ENCODE measurements at places on chromosomes 5 and 9.

DNA sequence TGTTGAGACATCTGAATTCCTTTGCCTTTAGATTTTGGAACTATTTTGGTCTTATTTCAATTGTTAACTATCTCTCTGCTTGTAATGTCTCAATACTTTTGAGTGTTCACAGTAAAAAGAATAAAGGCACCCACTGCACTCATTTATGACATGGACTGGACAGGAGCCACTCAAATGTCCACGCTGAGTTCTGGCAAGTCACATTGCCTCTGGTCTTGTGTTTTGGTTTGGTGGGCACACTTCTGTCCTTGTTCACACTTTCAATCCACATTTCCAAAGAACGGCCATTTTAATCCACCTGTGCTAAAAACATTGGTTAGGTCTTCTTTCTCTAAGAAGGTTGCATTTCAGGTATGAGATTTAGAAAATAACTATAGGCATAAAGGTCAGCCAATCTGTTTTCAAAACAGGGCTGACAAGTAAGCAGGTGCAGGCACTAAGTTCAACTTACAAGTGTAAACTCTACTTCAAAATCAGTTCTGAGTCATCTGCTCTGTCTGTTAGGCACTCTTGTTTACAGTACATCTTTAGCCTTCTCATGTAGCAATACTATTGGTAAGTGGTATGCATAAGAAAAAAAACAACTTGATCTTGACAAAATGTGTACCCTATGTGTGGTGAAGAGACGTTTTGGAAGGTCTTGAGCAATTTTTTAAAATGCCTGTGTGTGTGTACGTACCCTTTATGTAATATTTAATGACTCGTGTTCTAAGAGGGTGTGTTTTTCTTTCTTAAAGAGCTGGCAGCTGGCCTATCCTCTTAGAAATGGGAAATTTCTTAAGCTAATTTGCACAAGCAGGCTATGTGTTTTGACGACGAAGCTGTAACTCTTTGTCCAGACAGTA lies 31.5 kb upstream of the ZFAND5 start:
- no peak for DNase-seq

DNA sequence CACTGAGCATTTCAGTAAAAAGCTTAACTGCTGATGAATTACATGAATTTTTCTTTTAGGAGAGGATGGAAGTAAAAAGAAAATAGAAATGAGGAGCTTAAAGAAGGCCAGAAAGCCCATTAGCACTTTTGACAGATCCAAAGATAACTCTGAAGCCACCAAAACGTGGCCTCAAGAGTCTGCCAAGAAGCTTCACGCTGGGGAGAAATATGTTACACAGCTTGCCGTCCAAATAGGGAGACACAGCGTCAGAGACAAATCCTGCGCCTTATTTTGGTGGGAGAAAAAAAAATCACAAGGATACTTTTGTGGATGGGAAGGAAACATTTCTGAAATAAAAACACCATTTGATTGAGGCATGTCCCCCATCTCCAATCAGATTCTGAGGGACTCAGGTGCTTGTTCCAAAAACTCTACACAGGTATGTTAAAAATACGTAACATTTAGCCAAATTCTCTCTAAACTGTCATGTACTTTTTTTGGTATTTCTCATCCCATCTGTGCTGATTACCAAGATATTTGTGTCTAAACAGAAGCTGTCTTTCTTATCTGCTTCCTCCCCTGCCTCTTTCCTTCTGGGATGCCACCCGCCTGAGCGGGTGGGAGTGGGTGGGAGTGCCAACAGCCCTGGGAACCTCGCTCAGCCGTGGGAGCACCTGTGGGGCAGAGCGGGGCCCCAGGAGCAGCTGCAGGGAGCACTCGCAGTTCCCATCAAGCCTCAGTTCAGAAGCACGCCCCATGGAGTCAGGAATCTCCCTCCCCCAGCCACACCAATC lies 275.5 kb downstream of the DENND1A start:
- no peak for DNase-seq

DNA sequence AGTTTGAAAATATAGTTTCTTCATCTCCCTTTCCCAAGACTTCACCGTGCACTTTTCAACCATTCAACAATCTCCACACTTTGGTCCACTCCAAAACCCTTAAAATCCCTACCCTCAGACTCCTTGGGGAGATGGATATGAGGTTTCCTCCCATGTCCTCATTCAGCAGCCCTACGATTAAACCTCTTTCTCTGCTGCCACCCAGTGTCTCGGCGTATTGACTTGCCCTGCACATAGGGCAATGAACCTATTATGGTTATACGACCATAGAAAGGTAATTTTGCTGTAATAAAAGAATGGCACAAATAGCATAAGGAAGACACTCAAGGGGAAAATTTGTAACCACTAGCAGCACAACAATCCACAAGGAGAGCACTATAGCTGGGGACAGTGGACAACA lies 803.5 kb downstream of the TLE1 start:
- peak; percentile 24 for DNase-seq

DNA sequence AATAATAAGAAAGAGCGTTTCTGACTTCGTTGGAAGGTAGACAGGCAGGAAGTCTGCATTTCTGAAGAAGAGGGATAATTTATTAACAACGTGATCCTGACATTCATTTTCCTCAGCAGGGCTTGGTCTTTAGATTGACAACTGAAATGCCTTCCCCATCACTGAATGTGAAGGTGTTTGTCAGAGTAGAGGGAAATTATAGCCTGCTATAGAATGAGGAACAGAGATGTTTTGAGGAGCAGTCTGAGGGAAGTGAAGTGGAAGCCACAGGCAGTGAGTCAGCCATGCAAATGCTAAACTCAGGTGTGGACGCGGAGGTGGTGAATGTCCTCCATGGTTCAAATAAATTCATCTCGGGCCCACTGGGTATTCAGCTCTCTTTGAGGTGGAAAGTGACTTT lies 30.5 kb downstream of the C7 start:
- DNase-seq, result no peak
